ENCODE measurements at places on chromosomes 6 and 20. TPM values are rescaled to one million over a fixed set of nuclear protein-coding genes. Genes with fewer than 3 reads are reported as not detected.

Gene ELOVL2
- 8.7 TPM for total RNA-seq

Gene HNF4A
- 0.25 TPM for total RNA-seq

Gene ELOVL4
- 29.0 TPM for total RNA-seq

Gene LTB
- total RNA-seq = not detected

Gene MYCT1
- total RNA-seq = 3.2 TPM

Gene BPIFB1
- not detected for total RNA-seq

Gene RAB32
- total RNA-seq = 3.4 TPM

Gene EIF2S2
- 31.9 TPM for total RNA-seq

Gene HCRTR2
- total RNA-seq = 3.3 TPM

Gene CD40
- 6.1 TPM for total RNA-seq

Gene MLIP
- 53.4 TPM for total RNA-seq

Gene TM9SF4
- total RNA-seq = 63.2 TPM

Gene GNAS-AS1
- 0.49 TPM for total RNA-seq

Gene BTNL2
- total RNA-seq = not detected

Gene TRERF1
- 15.3 TPM for total RNA-seq

Gene MTRF1L
- 19.1 TPM for total RNA-seq

Gene COL9A1
- total RNA-seq = 10.9 TPM

Gene PPP1R3G
- total RNA-seq = 1.0 TPM

Gene CCN5
- total RNA-seq = 1.6 TPM

Gene SCGN
- total RNA-seq = 1.3 TPM

Gene HLA-DRB1
- 24.7 TPM for total RNA-seq

Gene GSTA5
- total RNA-seq = not detected

Gene SALL4
- total RNA-seq = 0.46 TPM

Gene NKX2-2
- 6.0 TPM for total RNA-seq

Gene LMBRD1
- total RNA-seq = 93.0 TPM

Gene TUBE1
- 60.0 TPM for total RNA-seq

Gene ACTL10
- 0.22 TPM for total RNA-seq

Gene TMC2
- 1.2 TPM for total RNA-seq

Gene ZFP57
- total RNA-seq = 0.43 TPM

Gene FAM83D
- total RNA-seq = 2.4 TPM

Gene TMEM200A
- total RNA-seq = 2.3 TPM

Gene RAET1G
- not detected for total RNA-seq

Gene PSORS1C1
- 0.92 TPM for total RNA-seq

Gene SLC4A11
- total RNA-seq = 1.9 TPM

Gene EGFL8
- 13.5 TPM for total RNA-seq

Gene C6orf15
- total RNA-seq = not detected

Gene OTOR
- total RNA-seq = not detected

Gene SMLR1
- total RNA-seq = not detected

Gene GRM4
- total RNA-seq = 10.8 TPM

Gene PPT2
- total RNA-seq = 26.6 TPM

Gene SIRPG
- total RNA-seq = 0.69 TPM

Gene LY6G6F
- total RNA-seq = not detected

Gene SNX14
- total RNA-seq = 64.7 TPM

Gene HEY2
- 5.3 TPM for total RNA-seq

Gene ANKRD66
- not detected for total RNA-seq

Gene LINC00237
- 0.85 TPM for total RNA-seq

Gene PDYN
- total RNA-seq = 1.7 TPM

Gene PXDC1
- total RNA-seq = 13.0 TPM

Gene OLIG3
- not detected for total RNA-seq

Gene SPATA2
- total RNA-seq = 38.6 TPM

Gene SIRPD
- not detected for total RNA-seq

Gene VSX1
- 1.7 TPM for total RNA-seq
